GM13976 (cell line): ENCODE measurements at places on chromosomes 4 and X.

GRCh38 chrX:44253575-44253942 is 89.9 kb downstream of the EFHC2 start:
- DNase-seq, result no peak

- no peak for DNase-seq
Observed at GRCh38 chr4:150131581-150132228, 53.5 kb downstream of the DCLK2 start.

- DNase-seq, result no peak
Observed at GRCh38 chrX:37509349-37509748, 62.1 kb upstream of the LANCL3 start.

GRCh38 chrX:9471571-9471985 is 6.7 kb downstream of the TBL1X start:
- no peak for DNase-seq

GRCh38 chr4:126611900-126612299 is 1020.9 kb upstream of the INTU start:
- DNase-seq, result no peak

DNA sequence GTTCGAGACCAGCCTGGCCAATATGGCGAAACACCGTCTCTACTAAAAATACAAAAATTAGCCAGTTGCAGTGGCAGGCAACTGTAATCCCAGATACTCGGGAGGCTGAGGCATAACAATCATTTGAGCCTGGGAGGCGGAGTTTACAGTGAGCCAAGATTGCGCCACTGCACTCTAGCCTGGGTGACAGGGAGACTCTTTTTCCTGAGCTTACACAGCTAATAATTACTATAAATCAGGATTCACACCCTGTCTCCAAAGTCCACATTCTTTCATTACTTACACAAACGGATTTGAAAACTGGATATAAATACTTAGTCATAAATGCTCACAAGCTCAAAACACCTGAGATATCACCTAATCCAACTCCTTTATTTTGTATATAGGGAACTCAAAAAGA is 151.6 kb downstream of the LRBA start:
- DNase-seq, result no peak

GRCh38 chr4:147765121-147765529 is 33.2 kb downstream of the ARHGAP10 start:
- no peak for DNase-seq

- no peak for DNase-seq
Observed at GRCh38 chrX:136354201-136354600, 53.4 kb downstream of the ADGRG4 start.

GRCh38 chr4:38898245-38898644 is 30.6 kb downstream of the FAM114A1 start:
- no peak for DNase-seq

GRCh38 chrX:38318196-38318595 is 9.1 kb downstream of the RPGR start:
- DNase-seq, result no peak

DNA sequence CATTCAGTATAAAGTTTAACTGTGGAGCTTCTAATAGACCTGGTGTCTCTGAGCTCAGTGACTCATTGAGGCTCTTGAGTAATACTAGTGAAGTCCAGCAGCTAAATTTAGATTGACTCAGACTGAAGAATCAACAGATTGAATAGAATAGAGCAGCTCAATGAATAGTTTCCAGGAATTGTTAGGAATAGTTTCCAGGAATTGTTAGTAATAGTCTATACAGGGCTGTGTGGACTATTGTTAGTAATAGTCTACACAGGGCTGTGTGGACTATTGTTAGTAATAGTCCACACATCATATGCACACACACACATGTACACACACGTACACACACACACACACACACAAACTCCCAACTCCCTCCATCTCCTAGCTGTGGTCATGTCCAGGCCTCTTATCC is 3.0 kb downstream of the GIMD1 start:
- DNase-seq, result no peak

DNA sequence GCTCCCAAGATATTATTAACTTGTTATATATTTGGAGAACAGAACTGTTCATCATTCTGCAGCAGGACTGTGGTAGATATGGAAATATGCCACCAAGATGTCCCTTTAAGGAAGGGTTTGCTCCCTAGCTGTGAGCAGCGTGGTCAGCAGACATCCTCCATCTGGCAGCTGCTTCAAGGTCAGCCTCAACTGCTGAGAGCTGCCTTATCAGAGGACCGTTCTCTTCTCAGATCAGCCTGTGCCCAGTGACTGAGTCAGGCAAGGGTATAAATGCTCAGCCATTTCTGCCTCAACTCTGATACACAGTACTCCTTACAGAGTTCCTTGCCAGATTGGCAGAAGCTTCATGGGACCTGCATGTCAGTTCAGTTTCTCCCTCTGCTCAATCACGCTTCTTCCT is 63.4 kb upstream of the MAGEB2 start:
- DNase-seq, result no peak

GRCh38 chrX:1246816-1247215 is 21.8 kb upstream of the CSF2RA start:
- peak; percentile 82 for DNase-seq

- DNase-seq, result no peak
Observed at GRCh38 chrX:40140706-40141499, 43.1 kb upstream of the BCOR start.

GRCh38 chr4:105619188-105619931 is 66.9 kb downstream of the ARHGEF38 start:
- no peak for DNase-seq

GRCh38 chrX:150200820-150201287 is 162.3 kb upstream of the MAMLD1 start:
- peak; percentile 67 for DNase-seq

- no peak for DNase-seq
Observed at GRCh38 chr4:24236120-24236519, 346.3 kb upstream of the PPARGC1A start.

DNA sequence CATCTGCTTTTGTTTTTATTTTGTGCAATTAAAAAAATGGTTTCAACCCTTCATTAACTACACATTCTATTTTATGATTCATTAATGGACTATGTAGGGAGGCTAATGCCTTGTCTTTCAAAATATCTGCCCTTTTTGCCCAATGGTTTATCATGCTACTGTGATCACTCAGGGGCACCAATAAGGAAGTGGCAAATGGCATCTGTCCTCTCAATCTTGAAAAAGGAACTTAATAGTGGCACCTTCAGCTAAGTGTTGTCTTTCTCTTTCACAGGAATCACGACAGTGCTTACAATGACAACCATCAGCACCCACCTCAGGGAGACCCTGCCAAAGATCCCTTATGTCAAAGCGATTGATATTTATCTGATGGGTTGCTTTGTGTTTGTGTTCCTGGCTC is 57.1 kb downstream of the COMMD8 start:
- DNase-seq, result no peak

DNA sequence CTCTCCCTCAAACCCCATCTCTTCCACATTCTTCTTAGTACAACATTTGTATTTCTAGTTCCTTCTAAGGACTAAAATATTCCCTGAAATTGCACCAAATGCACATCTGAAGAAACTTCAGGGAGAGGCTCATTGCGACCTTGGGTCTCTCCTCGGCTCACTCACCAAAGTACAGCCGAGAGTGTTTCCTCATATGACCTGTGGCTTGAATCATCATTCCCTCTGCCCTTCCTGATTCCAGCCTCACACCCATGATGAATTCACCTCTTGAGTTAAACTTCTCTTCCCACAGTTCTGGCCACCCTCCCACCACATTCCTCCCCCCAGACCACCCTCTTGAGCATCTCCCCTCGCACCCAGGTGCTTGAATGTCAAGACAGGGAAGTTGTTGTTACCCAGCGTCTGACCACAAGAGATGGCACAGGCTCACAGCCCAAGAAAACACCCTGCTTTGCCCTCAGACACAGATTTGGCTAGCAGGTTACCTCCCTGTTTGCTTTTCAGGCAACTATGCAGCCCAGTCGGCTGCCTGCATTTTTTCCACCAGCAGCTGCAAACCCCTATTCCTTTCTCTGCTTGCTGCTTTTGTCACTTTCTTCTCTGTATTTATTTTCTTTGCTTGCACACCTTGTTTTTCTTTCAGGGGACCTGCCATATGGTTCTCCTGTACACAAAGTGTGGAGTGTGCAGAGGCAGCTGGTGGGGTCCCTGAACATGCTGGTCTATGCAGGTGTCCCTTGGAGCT is 214.8 kb downstream of the SPATA18 start:
- no peak for DNase-seq

DNA sequence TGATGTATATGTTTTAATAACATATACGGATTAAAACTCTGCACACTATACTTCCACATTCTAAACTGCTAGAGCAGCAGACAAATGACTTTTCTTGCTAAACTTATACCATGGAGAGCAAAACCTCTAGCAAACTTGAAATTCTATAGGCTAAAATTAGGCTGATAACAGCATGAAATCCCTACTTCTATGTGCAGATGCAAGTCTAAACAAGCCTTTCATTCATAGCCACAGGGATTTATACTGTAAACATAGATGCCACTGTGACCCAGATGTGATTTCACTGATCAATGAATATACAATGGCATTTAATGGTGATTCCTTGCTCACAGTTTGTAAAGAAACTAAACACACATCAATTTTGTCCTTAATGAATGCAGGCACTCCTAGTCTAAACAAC is 151.0 kb downstream of the ANTXR2 start:
- no peak for DNase-seq

GRCh38 chr4:38949411-38950051 is 81.9 kb downstream of the FAM114A1 start:
- DNase-seq, result no peak

DNA sequence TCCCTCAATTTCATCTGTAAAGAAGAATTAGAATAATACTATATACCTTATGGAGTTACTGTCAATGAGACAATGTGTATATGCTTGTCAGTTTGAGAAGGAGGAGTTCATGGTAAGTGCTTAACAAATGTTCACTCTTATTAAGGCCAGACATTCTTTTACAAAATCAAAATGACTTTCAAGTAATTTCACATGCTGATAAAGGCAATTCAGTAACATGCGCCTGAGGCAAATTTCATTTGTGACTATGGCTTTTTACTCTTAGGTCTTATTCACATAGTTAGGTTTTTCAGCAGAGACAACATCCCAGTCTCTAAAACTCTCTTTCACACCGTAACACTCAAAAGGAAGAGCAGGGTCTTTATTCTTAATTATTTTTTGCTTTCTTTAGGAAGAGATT is 174.4 kb downstream of the CAMK2D start:
- no peak for DNase-seq

- no peak for DNase-seq
Observed at GRCh38 chr4:148229028-148229427, 213.2 kb downstream of the NR3C2 start.

DNA sequence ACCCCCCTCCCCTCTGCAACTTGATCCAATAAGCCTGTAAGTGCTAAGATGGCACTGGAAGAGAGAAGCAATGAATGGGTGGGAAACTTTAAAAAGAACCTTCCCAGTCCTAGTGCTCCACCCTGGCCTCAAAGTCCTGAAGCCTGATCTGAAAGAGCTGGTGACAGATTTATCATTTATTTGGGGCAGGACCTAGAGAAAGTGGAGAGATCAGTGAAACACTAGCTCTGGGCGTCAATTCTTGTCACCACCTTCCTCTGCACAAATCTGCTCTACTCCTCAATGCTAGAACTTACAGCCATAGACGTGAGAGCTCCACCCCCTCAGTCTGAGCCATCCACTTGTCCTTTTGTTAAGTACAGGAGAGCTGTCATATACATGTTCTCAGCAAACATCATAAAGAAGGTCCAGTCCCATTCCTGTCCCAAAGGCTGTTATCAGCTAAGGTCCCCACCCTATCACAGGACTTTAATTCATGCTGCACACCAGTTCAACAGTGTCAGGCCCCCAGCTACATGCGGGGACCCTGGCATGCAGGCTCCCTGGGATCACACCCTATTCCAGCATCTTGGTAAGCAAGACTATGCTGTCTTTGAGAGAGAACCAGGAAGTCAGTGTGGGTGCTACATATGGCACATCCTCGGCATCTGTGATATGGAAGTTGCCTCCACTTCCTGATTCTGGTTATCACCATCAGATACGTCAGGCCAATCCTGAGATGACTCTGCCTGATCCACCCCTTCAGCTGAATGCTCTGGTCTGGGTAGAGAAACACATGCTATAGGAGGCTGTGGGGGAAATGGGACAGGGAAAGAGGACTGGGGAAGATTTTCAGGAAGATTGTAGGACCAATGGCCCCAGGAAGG is 2.3 kb downstream of the P2RY4 start:
- no peak for DNase-seq

DNA sequence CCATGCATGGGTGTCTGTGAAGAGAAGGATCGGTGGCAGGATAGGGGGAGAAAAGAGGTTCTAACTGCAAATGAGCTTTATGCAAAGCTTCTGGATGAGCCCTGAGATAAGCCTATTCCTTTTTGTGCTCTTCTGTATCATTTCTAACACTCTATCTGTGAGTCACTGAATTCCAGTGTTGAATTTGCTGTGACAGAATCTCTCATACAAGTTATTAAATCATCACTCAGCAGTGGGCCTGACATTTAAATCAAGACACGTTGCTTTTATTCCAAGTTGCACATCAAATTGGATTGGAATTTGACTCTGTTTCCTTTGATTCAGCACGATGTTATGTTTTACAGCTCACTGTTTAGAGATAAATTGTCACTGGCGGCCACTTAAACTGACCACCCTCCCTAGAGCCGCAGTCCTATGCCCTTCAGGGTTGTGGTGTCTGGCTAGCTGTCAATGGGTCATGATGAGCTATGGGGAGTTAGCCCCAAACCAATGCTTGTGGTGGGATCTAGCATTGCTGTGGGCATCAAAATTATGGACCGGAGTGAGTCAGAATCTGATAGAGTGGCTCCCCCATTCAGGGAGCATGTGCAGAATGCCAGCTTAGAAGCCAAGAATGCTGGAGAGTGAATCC is 42.7 kb downstream of the LHFPL1 start:
- no peak for DNase-seq

GRCh38 chr4:120821029-120821428 is 101.5 kb downstream of the PRDM5 start:
- no peak for DNase-seq

GRCh38 chr4:153115322-153116290 is 88.6 kb upstream of the TRIM2 start:
- no peak for DNase-seq

GRCh38 chr4:112726041-112726440 is 89.1 kb downstream of the LARP7 start:
- no peak for DNase-seq

GRCh38 chr4:156771171-156771837 is 200.3 kb downstream of the PDGFC start:
- DNase-seq, result no peak

- DNase-seq, result no peak
Observed at GRCh38 chrX:149365061-149365460, 140.0 kb downstream of the IDS start.

DNA sequence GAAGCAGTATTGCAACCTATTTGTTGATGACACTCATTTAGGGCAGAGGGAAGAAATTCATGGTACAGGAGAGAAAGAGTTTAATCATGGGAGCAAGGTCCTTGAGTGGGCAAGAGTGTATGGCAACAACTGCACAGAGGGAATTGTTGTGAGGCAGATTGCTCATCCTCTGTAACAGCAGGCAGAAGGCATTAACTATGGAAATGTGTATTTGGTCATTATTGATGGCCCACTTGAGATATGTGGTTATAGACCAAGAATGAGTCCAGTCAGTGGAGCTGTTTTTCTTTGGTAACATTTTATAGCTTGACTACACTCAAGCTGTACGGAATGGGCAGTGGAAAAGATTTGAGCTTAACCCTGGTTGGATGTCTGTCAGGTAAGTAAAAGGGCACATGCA is 15.9 kb downstream of the PLRG1 start:
- DNase-seq, result no peak
